Kidney (tissue), 22 donors: ENCODE measurements at places on chromosomes 3 and 15. TPM values are rescaled to one million over a fixed set of nuclear protein-coding genes. Genes with fewer than 3 reads are reported as not detected.
A peak's percentile ranks its signal among the peaks of the same experiment; 100 is the strongest.

- no peak overlapping the region for H3K4me3 ChIP-seq
- no peaks in the 10 kb centered on the region for H3K27me3 ChIP-seq
- H3K36me3 ChIP-seq = no peaks in the 10 kb centered on the region
Observed at GRCh38 chr3:124492824-124493223, 237.4 kb upstream of the UMPS start.

DNA sequence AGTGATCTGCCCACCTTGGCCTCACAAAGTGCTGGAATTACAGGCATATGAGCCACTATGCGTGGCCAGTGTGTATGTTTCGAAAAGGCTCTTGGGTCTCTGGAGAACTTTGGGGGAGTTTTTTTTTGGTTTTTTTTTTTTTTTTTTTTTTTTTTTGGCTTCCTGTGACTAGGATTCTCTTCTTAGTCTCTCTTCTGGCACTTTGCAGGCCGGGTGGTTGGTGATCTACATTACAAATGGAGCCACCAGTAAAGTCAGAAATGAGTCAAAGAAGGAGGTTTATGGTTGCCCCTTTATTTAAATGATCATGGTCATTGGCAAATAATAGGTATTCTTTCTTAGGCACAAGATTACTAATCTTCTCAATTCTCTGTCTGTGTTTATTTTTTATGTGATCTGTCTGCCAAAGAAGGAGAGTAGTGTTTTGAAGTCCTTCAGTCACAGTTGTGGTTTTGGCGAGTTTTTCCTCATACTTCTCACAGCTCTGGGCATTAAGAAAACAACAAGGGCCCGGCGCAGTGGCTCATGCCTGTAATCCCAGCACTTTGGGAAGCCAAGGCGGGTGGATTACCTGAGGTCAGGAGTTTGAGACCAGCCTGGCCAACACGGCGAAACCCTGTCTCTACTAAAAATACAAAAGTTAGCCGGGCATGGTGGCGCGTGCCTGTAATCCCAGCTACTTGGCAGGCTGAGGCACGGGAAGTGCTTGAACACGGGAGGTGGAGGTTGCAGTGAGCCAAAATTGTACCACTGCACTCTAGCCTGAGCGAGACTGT is 38.3 kb downstream of the PDE8A start:
- H3K36me3 ChIP-seq = no peaks in the 10 kb centered on the region
- H3K27me3 ChIP-seq = no peaks in the 10 kb centered on the region
- H3K27ac ChIP-seq = no peak overlapping the region
- H3K4me3 ChIP-seq = no peak overlapping the region
- H3K4me1 ChIP-seq = no peaks in the 10 kb centered on the region

GRCh38 chr15:94503293-94503692 is 271.9 kb downstream of the MCTP2 start:
- H3K27me3 ChIP-seq = no peaks in the 10 kb centered on the region
- no peak overlapping the region for H3K27ac ChIP-seq
- DNase-seq = no peak

DNA sequence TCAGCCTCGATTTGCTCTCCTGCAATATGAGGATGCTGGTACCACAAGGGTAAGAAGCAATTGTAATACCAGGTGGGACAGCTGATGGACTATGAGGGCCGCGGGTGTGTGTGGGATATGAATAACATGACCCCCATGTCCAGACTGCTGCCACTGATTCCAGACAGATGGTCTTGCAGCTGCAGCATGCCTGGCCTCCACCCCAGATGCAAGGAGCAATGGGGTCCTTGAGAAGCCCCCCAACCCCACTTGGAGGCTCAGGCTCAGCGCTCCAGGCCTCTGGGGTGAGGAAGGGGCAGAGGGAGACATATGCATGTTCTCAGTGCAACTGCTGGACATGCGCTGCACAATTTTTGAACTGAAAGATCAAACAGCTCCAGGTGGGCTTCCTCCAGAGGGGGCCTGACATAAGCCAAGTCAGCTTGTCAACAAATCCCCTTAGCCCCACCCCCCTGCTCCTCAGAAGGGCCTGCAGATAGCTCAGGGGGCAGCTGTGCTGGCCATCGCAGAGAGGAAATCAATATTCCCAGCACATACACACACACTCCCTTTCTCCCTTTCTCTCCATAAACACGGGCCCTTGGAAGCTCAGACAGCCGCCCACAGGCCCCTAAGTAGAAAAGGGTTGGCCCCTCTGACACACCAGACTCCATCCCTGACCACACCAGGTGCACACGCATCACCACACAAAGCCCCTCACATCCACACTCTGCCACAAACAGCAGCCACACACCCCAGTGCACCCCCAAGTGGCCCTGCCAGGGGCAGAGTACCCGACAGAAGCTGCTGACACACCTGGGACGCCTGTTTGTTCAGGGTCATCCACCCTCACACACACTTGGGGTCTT is 107.0 kb downstream of the IQSEC1 start:
- peak overlapping the region; percentile 79 for H3K4me3 ChIP-seq
- peak; percentile 54 for DNase-seq
- H3K4me1 ChIP-seq = peaks cover 57% of the 10 kb centered on the region
- H3K36me3 ChIP-seq = no peaks in the 10 kb centered on the region
- H3K27me3 ChIP-seq = no peaks in the 10 kb centered on the region
- H3K27ac ChIP-seq = no peak overlapping the region

- H3K4me3 ChIP-seq = no peak overlapping the region
- no peak for DNase-seq
- H3K4me1 ChIP-seq = no peaks in the 10 kb centered on the region
- H3K27me3 ChIP-seq = no peaks in the 10 kb centered on the region
- no peaks in the 10 kb centered on the region for H3K36me3 ChIP-seq
Observed at GRCh38 chr3:57974796-57975388, 33.3 kb upstream of the FLNB start.

- H3K27me3 ChIP-seq = no peaks in the 10 kb centered on the region
- no peaks in the 10 kb centered on the region for H3K36me3 ChIP-seq
- no peak for DNase-seq
- H3K4me1 ChIP-seq = no peaks in the 10 kb centered on the region
Observed at GRCh38 chr15:96583671-96584070, 253.2 kb downstream of the NR2F2 start.

- no peak overlapping the region for H3K27ac ChIP-seq
- H3K27me3 ChIP-seq = no peaks in the 10 kb centered on the region
- no peak for DNase-seq
- no peaks in the 10 kb centered on the region for H3K4me1 ChIP-seq
- no peak overlapping the region for H3K4me3 ChIP-seq
Observed at GRCh38 chr15:68201879-68202261, 3.3 kb downstream of the CALML4 start.

DNA sequence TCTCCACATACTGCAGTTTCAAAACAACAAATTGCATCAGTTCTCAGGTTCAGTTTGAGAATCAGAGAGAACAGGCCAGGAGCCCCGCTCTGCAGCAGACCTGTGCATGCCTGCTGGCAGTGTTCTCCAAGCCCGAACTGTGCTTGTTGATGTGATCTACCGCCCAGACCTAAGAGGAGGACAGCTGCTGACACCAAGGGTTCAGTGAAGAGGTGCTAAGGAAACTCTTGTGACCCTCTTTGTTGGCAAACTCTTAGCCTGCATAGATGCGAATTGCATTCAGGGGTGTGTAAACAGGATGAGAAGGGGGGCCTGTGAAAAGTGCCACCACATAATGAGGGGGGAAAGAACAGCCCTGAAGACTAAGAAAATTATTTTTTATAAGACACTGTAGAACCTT is 89.8 kb downstream of the PDE8A start:
- H3K36me3 ChIP-seq = no peaks in the 10 kb centered on the region
- no peak for DNase-seq
- H3K4me3 ChIP-seq = no peak overlapping the region
- no peaks in the 10 kb centered on the region for H3K4me1 ChIP-seq
- no peaks in the 10 kb centered on the region for H3K27me3 ChIP-seq

- DNase-seq = no peak
- H3K27ac ChIP-seq = peak overlapping the region; percentile 74
- H3K36me3 ChIP-seq = no peaks in the 10 kb centered on the region
- no peaks in the 10 kb centered on the region for H3K4me1 ChIP-seq
Observed at GRCh38 chr3:14811684-14812083, 7.1 kb upstream of the FGD5 start.

- H3K27ac ChIP-seq = no peak overlapping the region
- H3K4me3 ChIP-seq = no peak overlapping the region
- H3K36me3 ChIP-seq = no peaks in the 10 kb centered on the region
- H3K27me3 ChIP-seq = no peaks in the 10 kb centered on the region
- no peaks in the 10 kb centered on the region for H3K4me1 ChIP-seq
- no peak for DNase-seq
Observed at GRCh38 chr3:51343918-51344687, 41.0 kb upstream of the MANF start.

- H3K4me1 ChIP-seq = no peaks in the 10 kb centered on the region
- H3K4me3 ChIP-seq = no peak overlapping the region
- DNase-seq = no peak
- H3K27ac ChIP-seq = no peak overlapping the region
- H3K36me3 ChIP-seq = no peaks in the 10 kb centered on the region
Observed at GRCh38 chr3:193010191-193010590, 92.5 kb upstream of the MB21D2 start.

GRCh38 chr15:24761704-24762302 is 86.2 kb downstream of the NPAP1 start:
- DNase-seq = no peak
- H3K4me1 ChIP-seq = no peaks in the 10 kb centered on the region
- H3K27me3 ChIP-seq = no peaks in the 10 kb centered on the region
- no peak overlapping the region for H3K4me3 ChIP-seq
- H3K36me3 ChIP-seq = no peaks in the 10 kb centered on the region

DNA sequence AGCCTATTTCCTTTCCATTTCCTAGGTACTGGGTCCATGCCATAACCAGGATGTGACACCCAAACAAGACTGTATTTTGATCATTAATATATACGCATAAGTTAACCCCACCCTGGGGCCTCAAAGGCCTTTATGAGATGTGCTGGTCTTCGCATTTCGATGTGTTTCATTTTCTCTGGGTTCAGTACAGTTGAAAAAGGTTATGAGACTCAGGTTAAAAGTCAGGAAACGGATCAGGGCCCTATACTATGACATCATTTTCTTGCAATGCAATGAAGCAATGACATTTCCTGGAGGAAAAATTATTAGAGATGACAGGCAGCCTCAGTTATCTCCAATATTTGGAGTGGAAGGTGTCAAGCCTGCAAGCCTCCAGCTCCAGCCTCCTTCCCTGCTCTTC is 31.7 kb downstream of the TMEM212 start:
- H3K36me3 ChIP-seq = no peaks in the 10 kb centered on the region
- H3K27ac ChIP-seq = peak overlapping the region; percentile 35
- no peaks in the 10 kb centered on the region for H3K4me1 ChIP-seq
- DNase-seq = no peak

- no peaks in the 10 kb centered on the region for H3K4me1 ChIP-seq
- no peak overlapping the region for H3K4me3 ChIP-seq
- H3K36me3 ChIP-seq = no peaks in the 10 kb centered on the region
- H3K27me3 ChIP-seq = no peaks in the 10 kb centered on the region
- H3K27ac ChIP-seq = no peak overlapping the region
Observed at GRCh38 chr3:143928056-143928455, 43.6 kb upstream of the DIPK2A start.

DNA sequence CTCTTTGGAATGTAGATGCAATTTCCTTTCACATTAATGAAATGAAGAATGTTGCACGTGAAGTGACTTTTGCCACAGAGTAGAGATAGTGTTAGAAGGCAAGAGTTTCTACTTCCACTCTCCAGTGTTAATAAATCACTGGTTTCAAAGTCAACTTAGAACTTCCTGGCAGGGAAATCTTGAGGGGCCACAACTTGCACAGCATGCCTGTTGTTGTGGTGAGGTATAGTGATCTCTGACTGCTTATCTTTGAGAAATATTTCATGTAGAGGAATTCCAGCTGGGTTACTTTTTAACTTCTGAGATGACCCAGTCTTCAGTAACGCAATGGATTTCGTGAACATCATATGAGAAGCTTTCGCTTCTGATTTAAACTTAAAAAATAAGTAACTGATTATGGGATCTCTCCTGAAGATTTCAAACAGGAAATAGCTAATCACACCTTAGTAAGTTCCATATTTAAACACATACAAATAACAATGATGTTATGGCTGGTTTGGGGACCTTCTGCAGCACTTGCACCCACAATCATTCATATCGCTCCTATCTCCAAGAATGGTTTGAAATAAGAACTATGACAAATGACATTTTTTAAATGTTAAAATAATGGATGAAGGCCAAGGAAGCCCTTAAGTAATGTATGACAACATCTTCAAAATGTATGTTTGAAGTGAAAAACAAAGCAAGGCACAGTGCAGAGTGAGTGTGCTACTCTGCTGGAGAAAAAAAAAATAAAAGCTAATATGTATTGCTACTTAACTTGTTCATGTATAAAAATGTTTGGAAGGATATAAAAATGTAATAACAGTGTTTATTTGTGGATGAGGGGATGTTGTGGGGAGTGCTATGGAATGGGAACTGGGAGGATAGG is 726.5 kb upstream of the NECTIN3 start:
- no peaks in the 10 kb centered on the region for H3K36me3 ChIP-seq
- no peak overlapping the region for H3K27ac ChIP-seq
- H3K4me1 ChIP-seq = no peaks in the 10 kb centered on the region
- no peaks in the 10 kb centered on the region for H3K27me3 ChIP-seq
- peak; percentile 12 for DNase-seq

DNA sequence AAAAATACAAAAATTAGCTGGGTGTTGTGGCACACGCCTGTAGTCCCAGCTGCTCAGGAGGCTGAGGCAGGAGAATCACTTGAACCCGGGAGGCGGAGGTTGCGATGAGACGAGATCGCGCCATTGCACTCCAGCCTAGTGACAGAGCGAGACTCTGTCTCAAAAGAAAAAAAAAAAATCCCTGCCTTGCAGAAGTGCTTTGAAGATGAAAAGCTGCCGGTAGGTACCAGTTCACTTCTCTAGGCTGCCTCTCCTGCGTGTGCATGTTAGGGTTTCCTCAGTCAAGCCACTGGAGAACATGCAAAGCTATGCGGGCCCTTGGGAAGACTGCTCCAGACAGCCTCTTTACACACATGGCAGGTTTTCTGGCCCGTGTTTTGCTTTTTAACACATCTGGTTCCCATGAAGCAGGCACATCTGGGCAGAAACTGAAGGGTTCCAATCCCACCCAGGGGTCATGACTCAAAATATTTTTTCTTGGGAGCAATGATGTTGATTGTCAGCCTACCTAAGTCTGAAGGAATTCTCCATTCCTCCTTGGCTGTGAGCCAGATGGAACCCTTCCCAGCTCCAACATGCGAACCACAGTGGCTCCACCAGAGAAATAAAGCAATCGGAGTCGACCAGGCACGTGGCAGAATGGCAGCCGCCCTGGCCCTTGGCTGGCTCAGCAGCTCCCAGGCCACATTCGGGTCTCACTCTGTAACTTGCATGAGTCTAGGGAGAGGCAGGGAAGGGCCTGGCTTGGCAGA is 29.6 kb downstream of the MGLL start:
- H3K27ac ChIP-seq = peak overlapping the region; percentile 47
- no peak overlapping the region for H3K4me3 ChIP-seq
- peak; percentile 85 for DNase-seq
- no peaks in the 10 kb centered on the region for H3K36me3 ChIP-seq
- peaks cover 11% of the 10 kb centered on the region for H3K4me1 ChIP-seq
- no peaks in the 10 kb centered on the region for H3K27me3 ChIP-seq

GRCh38 chr3:58058361-58059263 is 50.4 kb downstream of the FLNB start:
- peak overlapping the region; percentile 38 for H3K27ac ChIP-seq
- H3K36me3 ChIP-seq = no peaks in the 10 kb centered on the region
- peaks cover 25% of the 10 kb centered on the region for H3K4me1 ChIP-seq
- no peak for DNase-seq
- no peaks in the 10 kb centered on the region for H3K27me3 ChIP-seq

- no peaks in the 10 kb centered on the region for H3K27me3 ChIP-seq
- DNase-seq = no peak
Observed at GRCh38 chr3:127787071-127787490, 35.2 kb downstream of the MGLL start.

The EPHB3 gene
- total RNA-seq = 1.4 TPM

The TLR9 gene
- 0.94 TPM for total RNA-seq

The BTD gene
- total RNA-seq = 22.7 TPM

The ZNF501 gene
- total RNA-seq = 4.2 TPM

The EFHB gene
- 2.1 TPM for total RNA-seq

The ACSBG1 gene
- total RNA-seq = 0.13 TPM
